ENCODE measurements at places on chromosomes 2 and 18.

DNA sequence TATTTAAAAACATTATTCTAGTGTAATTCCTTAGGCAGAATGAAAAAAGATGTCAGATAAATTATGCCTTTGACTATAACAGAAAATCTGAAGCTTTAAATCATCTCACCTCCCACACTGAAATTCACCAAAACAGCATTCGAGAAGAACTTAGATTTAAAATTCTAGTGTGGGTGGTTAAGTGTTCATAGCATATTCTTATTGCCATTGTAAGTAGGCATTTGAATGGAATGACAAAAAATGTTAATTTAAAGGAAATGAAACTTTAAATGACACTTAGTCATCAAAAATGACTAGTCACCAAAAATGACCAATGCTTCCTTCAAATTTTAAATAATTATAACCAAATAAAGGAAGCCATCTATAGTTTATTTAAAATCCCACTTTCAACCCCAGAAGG is 7.0 kb upstream of the ZNF407 start:
- DNase-seq: no peak

DNA sequence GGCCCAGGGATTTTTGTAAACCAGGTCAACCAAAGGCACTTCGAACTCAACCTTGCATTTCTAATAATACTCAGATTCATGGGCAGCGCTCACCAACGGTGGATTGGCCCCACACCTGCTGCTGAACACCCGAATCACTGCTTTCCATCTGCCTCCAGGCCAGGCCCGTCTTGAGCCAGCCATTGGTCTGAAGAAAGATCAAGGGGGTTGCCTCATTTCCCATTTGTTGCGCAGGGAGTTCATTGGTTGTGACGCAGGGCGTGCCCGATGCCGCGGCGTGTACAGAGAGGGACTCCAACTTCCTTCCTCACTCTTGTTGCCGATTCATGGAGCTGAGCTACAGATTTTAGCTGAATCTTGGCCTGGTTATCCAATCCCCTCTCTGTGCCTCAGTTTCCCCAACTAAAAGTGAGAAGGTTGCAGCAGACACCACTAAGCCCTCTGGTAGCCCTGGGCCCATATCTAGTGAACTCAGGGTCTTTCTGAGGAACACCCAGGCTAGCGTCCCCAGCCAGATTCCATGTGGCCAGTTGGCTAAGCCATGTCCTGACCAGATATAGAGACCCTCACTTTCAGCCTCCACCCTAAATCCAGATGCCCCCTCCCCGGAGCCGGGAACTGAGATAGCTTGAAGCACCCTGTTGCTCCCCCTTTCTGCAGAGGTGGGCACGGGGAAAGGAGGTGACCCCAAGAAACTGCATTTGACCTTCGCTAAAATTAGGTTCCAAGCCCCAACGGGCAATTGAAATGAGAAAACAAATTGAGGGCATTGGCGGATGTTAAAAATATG is 60.9 kb upstream of the HPCAL1 start:
- DNase-seq: no peak

- DNase-seq: no peak
These were observed 102.0 kb downstream of the CHN1 start for GRCh38 chr2:174903264-174903556.

DNA sequence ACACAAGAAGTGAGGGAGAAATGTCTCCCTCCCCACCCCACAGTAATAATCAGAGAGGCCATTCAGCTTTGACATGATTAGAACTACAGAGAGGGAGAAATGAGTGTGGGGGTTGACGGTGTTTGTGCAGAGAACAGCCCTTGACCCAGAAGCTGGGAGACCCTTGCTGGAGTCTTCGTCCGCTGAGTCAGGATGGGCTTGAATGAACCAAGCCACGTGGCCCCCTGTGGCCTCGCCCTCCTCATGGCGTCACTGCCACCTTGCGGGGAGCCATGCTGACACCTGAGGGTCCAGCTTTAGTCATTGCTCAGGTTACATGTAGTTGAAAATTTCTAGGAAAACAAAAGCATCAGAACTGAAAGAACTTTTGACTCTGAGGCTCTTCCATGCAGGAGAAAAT is 101.2 kb downstream of the DGKD start:
- no peak for DNase-seq

DNA sequence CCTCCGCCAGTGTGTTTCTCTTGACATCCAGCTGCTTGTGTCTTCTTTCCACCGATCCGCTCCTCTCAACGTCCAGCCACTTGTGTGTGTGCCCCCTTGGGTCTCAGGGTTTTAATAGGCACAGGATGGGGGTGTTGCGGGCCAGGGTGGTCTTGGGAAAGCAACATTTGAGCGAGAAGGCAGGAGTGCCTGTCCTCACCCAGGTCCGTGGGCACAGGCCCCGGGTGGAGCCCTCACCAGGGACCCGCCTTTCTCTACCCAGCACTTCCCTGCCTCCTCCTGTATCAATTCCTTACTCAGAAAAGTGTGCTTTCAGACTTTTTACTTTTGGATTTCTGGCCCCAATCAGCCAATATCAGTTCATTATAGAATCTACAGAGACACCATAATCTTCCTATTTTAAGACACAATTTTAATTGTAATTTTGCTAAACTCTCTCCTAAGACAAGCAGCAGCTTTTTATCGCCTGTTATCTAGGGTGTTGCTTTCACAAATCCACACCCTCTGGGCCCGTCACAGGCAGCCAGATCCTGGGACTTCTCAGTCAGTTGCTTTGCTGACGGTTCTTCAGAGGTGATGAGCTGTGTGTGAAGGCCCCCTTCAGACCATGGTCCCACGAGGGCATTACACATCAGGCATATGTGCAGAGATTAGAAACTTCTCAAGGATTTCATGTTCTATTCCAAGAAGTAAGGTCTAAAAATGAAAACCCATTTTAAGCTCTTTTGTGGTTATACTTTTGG is 96.0 kb upstream of the FHL2 start:
- no peak for DNase-seq

GRCh38 chr2:42102591-42103450 is 55.0 kb downstream of the PKDCC start:
- DNase-seq: peak; percentile 73

GRCh38 chr2:132646540-132647108 is 23.4 kb downstream of the LYPD1 start:
- DNase-seq: no peak

- DNase-seq: no peak
These were observed 266.6 kb upstream of the MYT1L start for GRCh38 chr2:2597712-2598111.

- no peak for DNase-seq
These were observed 18.2 kb downstream of the NRP2 start for GRCh38 chr2:205700331-205701132.

- no peak for DNase-seq
These were observed 5.6 kb downstream of the PAX8 start for GRCh38 chr2:113273027-113273551.
